ENCODE measurements at places on chromosomes 5 and 9.

DNA sequence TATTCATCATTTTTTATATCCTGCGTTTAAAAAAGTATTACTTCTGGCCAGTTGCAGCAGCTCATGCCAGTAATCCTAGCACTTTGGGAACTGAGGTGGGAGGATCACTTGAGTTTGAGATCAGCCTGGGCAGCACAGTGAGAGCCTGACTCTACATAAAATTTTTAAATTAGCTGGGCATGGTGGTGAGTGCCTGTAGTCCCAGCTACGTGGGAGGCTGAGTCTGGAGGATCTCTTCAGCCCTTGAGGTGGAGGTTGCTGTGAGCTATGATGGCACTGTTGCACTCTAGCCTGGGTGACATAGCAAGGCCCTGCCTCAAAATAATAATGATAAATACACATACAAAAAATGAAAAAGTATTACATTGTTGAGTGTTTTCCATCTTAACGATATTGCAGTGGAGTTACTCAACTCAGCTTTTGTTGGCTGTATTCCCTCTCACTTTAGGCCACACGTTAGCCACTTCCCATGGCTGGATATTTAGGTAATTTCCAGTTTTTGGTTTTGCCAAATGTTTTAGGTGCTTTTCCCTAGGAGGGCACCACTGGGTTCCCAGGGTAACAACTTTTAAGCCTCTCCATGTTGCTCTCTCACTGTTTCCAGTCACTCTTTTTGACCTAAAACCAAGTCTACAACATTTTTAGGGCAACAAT, 20.6 kb downstream of the SHB start:
- no peak for DNase-seq

- no peak for DNase-seq
Measured at GRCh38 chr9:113665064-113665463, 201.5 kb downstream of the RGS3 start.

- DNase-seq, result no peak
Measured at GRCh38 chr9:86550401-86550800, 196.2 kb upstream of the TUT7 start.

DNA sequence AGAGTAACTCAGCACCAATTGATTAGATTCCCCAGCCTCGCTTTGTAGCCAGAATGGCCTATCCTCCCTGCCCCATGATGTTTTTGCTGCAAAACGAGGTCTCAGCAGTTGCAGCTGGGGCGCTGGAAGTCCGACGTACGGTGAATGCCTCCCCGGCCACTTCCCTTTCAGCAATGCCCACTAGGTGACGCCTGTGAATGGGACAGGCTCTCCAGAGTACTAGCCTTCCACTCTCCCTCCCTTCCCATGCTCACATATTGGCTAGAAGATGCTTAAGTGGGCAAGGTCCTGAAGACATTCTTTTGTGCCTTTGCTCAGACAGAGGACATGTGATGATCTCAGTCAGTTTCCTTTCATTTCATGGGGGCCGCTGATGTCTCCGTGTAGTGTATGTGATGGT, 50.8 kb downstream of the DMRT2 start:
- DNase-seq, result no peak

DNA sequence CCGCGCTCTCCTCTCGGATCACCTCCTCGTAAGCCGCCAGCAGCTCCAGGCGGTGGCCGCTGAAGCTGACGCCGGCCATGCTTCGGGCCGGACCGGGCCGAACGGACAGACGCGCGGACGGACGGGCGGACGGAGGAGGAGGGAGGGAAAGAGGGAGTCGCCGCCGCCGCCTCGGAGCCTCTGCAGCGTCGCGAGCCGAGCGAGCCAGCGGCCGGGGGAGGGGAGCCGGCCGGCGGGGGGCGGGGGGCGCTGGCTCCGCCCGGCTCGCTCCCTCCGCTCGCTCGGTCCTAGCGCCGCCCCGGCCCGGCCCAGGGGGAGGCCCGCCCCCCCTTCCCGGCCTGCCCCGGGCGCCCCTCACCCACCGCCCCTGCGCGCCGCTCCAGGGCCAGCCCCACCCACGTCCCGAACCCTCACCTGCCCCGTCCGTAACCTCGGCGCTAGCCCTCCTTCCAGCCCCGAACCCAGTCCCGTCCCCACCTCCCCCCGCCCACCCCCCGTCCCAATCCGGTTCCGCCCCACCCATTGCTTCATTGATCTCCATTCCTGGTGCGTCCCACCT, at the start of gene DBN1:
Gene DBN1 (minus strand): TSS at position 192 of the 559 bp plus-strand sequence. CDS start 113 bp downstream, at position 79.
- DNase-seq, result peak; percentile 60

GRCh38 chr5:97968346-97968745, 785.3 kb upstream of the RIOK2 start:
- no peak for DNase-seq
